ENCODE measurements at places on chromosomes 6 and 20.

DNA sequence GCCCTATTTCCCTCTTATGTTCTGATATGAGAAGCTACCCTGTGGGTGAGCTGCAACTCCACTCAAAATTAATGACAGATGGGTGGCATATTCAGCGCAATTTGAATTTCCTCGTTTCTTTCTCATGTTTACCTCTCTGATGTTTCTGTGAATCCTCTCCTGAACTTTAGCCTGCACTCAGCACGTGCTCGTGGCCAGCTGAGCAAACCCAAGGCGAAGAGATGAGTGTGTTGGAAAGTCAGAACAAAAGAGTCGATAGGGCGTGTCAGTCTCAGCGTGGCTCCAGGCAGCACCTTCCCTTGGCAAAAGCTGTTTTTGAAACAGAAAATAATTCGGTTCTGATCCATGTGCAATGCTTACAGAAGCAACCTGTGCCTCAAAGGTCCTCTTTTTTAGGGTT is 226.1 kb upstream of the GMDS start:
- peak; percentile 1 for DNase-seq

- DNase-seq: no peak
Measured at GRCh38 chr6:51386347-51386836, 567.7 kb downstream of the TFAP2B start.

DNA sequence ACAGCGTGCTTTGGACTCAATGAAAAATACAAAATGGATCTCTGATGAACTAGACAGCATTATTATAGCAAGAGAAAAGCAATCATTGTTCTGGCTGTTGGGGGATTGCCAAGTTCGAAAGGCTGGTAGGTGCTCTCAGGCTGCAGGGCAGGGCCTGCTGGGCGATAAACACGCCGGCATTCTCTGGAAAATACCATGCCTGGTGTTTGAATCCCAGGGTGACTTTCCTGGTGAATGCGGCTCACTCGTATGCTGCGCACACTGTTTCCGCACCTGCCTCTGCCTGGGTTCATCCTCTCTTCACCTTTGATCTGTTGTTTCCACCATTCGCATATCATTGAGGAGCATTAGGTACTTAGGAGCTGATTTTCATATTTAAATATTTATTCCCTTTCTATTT is 37.4 kb downstream of the GCNT2 start:
- DNase-seq: peak; percentile 36

GRCh38 chr20:53660947-53661381 is 67.3 kb upstream of the ZNF217 start:
- DNase-seq: no peak

- DNase-seq: no peak
Measured at GRCh38 chr6:4451081-4451480, 315.7 kb upstream of the ECI2 start.

GRCh38 chr20:8368670-8369069 is 236.6 kb downstream of the PLCB1 start:
- no peak for DNase-seq

DNA sequence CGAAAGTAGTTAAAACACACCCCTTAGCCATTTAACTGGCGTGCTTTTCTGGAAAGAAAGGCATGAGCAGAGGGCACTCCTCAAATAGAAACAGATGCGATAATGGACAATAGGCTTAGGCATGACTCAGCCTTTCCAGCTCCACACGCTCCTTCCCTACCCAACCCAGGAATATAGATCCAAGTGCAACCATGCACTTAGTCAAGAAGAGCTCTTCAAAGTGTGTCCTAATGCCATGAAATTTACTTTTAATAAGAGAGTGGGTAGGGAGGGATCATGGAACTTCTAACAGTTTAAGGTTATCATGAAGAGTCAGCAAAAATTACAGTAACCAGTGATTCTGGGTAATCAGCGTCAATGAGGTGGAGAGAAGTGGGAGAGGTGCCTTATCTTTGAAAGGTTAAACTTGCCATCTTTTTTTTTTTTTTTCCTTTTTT is 2.4 kb upstream of the EFHC1 start:
- DNase-seq: no peak

DNA sequence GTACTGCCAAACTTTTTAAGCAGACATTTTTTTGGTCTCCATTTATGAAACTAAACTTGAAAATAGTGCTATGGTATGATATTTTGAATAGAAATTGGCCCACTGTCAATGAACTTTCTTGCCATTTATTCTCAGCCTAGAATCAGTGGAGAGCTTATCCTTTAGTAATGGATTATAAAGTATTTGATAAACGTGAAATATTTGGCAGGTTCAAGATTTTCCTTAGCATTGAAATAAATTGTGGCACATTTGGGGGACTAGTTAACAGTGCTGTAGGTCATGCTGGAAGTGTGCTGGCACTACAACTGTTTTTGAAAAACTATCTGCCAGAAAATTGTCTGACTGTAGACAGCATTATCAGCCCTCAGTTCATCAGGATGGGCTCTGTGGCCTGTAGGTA is 2.1 kb downstream of the PRSS35 start:
- DNase-seq: no peak
